ENCODE measurements at places on chromosomes 4 and X.

DNA sequence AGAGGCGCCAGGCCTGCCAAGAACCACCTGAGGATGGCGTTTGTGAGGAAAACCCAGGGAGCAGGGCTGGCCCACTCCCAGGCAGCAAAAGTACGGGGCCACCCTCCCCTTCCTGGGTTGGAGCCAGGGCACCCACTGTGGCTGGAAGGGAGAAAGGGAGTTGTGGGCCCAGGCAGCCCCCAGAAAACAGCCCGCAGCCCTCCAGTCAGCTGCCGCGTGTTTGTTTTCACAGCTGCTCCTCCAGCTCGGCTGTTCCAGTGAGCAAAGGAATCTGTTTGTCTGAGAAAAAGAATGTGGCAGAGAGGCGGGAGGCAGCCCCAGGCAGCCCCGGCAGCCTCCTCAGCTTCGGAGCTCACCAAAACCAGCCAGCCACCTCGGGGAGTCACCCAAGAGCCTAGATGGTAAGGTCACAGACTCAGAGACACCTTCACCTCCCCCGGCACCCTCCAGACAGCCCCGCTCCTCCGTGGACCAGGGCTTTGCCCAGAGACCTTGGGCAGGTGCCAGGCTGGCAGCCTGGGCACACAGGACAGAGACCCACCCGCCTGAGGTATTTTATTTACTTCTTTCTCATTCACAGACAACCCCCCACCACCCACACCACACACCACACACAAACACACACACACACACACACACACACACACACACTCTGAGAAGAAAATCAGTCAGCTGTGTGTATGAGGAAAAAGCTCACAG, 338.1 kb downstream of the BCOR start:
- no peak for DNase-seq

GRCh38 chr4:39452153-39452859, 6.4 kb downstream of the RPL9 start:
- no peak for DNase-seq

- DNase-seq = no peak
These were observed 2582.2 kb downstream of the PCDH7 start for GRCh38 chr4:33302321-33302720.

GRCh38 chr4:143377611-143378099, 41.0 kb downstream of the GAB1 start:
- DNase-seq = no peak

DNA sequence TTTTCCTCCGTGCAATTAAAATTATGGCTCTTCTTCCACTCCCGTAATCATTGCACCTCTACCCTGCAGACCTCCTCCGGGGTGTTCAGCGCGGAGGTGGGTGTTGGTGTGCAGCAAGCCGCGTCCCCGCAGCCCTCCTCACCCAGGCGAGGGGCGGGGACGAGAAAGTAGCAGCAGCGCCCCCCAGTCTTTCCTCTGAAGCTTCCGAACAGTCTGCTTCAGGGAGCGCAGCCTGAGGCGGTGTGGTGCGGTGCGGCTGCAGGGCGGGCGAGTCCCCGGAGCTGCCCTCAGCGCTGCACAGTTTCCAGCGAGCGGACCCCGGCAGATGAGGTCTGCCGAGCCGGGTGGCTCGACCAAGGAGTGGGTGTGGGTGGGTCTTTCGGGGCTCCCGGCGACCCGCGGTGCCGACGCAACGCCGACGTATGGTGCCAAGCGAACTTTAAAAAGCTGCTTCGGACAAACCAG, at the start of gene FRAS1:
Gene FRAS1, plus strand, starts transcription at position 189 of the 465 bp plus-strand sequence. CDS start 687 bp downstream, outside the sequence.
- no peak for DNase-seq

DNA sequence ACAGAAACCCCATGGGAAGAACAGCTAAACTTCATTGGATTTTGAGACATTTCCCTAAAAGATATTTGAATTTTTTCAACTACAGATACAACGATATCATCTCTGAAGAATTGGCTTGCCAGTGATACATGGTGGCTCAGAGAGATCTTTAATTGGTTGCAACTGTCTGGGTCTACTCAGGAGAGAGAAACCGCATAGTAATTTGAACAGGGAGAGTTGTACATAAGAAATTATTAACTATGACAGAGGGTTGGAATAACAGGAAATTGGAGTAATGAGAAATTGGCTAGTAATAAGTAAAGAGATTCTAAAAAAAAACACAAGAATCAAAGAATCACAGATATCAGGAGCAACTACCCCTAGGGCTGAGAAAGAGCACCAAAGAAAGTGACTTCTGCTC, 118.4 kb downstream of the KLHL13 start:
- no peak for DNase-seq

DNA sequence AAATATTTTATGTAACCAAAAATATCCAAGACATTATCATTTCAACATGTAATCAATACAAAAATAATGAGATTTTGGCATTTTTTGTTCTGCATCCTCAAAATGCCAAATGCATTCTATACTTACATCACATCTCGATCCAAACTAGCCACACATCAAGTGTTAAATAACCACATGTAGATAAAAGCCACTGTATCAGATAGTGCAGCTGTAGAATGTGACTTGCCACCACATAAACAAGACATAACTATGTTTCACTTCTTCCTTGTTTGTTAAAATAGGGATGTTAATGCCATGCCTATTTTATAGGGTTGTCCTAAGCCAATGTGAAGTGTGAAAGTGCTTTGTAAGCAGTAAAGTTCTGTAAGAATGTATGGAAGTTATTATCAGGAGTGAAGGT, 20.9 kb downstream of the INTS6L start:
- DNase-seq = no peak

DNA sequence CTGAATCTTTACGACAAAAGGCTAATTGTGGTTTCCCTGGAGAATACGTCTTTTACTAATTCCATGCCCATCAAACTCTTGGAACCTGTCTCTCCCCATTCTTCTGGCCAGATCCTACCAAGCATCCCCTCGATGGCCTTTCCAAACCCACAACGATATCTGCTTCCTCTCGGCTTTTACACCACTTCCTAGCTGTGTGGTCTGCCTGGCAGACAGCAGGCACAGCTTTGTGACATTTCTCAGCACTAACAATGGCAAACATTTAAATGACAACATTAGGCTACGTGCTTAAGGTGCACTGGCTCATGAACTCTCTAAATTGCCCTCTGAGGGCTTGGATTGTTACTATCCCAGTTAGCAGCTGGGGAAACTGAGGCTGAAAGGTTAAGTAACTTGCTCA, 141.0 kb downstream of the NSUN7 start:
- DNase-seq = no peak

DNA sequence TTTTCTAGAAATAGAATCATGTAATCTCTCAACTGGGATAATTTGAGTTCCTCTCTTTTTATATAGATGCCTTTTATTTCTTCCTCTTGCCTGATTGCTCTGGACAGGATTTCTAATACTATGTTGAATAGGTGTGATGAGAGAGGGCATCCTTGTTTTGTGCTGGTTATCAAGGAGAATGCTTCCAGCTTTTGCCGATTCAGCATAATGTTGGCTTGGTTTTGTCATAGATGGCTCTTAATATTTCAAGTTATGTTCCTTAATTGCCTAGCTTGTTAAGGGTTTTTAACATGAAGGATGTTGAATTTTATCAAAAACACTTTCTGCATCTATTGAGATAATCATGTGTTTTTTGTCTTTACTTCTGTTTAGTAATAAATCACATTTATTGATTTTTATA, 58.7 kb downstream of the TMEM47 start:
- DNase-seq = no peak

DNA sequence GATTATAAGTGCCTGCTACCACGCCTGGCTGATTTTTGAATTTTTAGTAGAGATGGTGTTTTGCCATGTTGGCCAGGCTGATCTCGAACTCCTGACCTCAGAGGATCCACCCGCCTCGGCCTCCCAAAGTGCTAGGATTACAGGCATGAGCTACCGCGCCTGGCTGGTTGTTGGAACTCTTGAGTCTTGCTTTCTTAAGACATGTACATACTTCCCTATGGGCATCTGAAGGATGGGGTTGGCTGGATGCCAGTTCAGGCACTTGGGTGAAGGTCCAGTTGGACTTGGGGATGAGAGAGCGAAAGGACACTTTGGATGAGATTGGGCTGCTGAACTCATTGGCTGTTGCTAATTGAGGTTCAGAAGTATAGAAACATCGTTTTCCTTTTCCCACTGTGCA, 40.5 kb downstream of the ATG4A start:
- DNase-seq = no peak

DNA sequence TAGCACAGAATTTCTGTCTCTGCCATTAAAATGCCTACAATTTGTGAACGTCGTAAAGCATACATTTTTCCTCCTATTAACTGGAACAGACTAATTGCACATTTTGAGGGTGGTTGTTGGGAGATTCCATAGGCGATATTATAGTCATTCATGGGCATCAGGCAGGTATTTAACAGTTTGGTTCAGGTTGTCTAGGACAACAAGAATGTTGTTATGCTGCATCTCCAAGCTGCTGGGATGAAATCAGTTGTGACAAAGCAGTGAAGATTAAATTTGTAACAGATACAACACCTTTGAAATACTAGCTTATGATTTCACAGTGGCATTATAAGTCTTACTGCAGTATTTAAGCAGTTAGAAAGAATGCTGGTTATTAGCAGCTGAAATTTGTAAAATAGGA, 339.7 kb upstream of the PITX2 start:
- DNase-seq = no peak

GRCh38 chr4:41134581-41134980, 79.8 kb downstream of the APBB2 start:
- DNase-seq = no peak

DNA sequence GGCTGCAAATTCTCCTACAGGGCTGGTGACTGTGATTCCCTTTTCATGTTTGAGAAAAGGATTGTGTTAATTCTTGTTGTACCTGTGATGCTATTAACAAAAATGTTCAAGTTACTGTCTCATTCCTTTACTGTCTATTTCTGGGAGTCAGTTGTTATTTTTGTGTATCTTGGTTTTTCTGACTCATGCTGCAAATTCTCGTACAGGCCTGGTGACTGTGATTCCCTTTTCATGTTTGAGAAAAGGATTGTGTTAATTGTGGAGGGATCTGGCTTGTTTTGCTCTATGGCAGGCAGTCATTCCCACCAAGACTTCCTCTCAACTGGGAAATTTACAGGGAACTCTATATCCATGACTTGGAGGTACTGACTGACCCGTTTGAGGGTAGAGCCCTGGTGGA, 693.4 kb upstream of the INTU start:
- DNase-seq = no peak

DNA sequence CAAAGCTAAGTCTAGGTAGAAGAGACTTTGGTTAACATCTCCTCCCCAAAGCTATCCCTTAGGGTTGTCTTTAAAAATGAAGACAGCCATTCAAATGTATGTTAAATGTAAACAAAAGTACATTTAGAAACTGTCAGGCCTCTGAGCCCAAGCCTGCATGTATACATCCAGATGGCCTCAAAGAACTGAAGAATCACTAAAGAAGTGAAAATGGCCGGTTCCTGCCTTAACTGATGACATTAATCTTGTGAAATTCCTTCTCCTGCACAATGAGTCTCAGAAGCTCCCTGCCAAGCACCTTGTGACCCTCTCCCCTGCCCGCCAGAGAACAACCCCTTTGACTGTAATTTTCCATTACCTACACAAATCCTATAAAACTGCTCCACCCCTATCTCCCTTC, 377.9 kb downstream of the FAM133A start:
- no peak for DNase-seq

DNA sequence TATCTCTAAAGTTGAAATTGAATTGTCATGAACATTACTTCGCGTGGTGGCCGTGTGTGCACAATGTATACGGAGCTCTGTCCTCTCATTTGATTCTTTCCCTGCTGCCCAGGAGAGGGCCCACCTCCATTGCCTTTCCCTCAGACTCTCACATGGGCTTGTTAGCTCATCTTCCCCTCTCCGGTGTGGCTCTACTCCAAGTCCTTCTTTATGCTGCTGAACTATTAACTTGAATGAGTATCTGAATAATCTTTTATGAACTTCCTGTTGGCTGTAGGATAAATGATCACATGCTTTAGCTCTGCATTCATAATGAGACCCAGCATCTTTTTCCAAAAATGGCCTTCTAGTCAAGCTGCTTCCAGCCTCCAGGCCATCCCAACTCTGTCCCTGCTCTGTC, 68.8 kb upstream of the CLNK start:
- no peak for DNase-seq

DNA sequence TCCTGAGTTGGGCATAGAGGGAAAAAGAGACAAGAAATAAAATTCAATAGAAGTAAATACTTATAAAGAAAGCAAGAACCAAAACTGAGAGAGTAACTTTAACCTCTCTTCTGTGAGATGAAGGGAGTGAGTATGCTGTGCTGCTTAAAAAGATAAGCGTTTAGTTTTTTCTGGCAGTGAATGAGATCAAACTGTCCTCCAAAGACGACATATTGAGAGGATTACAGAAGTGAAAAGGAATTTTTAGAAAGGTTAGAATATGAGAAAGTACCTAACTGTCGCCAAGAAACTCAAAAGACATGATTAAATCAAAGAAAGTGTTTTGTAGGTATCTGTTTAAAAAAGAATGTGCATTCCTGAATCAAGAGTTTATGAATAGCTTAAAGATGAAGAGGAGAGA, 16.0 kb downstream of the GAB1 start:
- no peak for DNase-seq

GRCh38 chr4:185412412-185412811, 13.4 kb downstream of the UFSP2 start:
- no peak for DNase-seq

DNA sequence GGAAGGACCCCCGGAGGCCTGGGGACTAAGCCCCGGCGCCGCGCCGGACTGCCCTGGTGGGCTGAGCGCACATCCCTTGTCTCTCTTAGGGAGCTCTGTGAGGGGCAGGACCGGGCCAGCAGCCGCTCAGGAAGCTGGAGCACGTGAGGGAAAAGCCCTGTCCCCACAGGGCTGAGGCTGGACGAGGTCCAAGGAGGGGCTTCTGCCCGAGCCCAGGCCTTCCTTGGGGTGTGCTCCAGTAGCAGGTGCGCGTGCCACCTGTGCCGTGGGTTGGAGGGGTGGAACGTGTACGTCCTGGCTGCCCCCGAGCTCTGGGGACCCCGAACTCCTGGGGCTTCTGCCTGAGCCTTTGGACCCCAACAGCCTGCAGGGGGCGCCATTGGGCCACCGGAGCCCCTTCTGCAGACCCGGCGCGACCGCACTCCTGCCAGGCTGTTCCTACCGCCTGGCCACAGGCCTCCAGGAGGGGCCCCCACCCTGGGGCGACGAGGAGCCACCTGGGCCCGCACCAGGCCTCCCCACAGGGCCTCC, 27.2 kb downstream of the TACC3 start:
- DNase-seq = peak; percentile 79

DNA sequence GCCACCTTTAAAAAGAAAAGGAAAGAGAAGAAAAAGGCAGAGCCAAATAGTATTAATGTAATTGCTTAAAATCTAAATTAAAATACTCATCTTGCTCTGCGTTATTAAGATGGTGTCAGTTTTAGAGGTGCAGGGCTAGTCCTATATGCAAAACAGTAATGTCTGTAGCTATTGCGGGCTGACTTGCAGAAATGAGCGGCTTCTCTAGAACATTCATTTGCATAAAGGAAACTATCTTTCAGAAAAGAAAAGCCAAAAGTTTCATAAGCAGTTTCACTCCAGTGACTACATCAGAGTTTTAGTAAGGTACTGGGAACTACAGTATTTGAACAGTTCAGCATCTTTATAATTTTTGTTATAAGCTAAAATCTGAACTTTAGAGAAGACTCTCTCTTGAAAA, 6.0 kb downstream of the SMAD1 start:
- no peak for DNase-seq
